Hematopoietic multipotent progenitor cell (in vitro differentiated cells): ENCODE measurements at places on chromosomes 6 and 20. TPM values are rescaled to one million over a fixed set of nuclear protein-coding genes. Genes with fewer than 3 reads are reported as not detected.

The C2 gene
- total RNA-seq, result 0.54 TPM

The PDSS2 gene
- total RNA-seq, result 10.2 TPM

The MMP24 gene
- under 0.01 TPM for total RNA-seq

The MACROD2 gene
- 0.81 TPM for total RNA-seq

The PIGU gene
- total RNA-seq, result 14.3 TPM

The NKAIN4 gene
- total RNA-seq, result not detected

The CD83 gene
- total RNA-seq, result 5.9 TPM

The EPB41L1 gene
- total RNA-seq, result 1.3 TPM

The ATP6V1G2 gene
- total RNA-seq, result 1.1 TPM

The ANKRD66 gene
- total RNA-seq, result not detected

The NHLRC1 gene
- 8.1 TPM for total RNA-seq

The ADGRF1 gene
- 0.27 TPM for total RNA-seq

The AGPAT4 gene
- total RNA-seq, result 28.5 TPM

The TUBB2B gene
- total RNA-seq, result 0.54 TPM

The FOXA2 gene
- total RNA-seq, result not detected

The SNAP91 gene
- total RNA-seq, result not detected

The HSPA1B gene
- 303 TPM for total RNA-seq

The CGA gene
- not detected for total RNA-seq

The LY6G6F gene
- 0.54 TPM for total RNA-seq

The DOK5 gene
- 0.54 TPM for total RNA-seq

The KLC4 gene
- 33.7 TPM for total RNA-seq

The CENPW gene
- 1.1 TPM for total RNA-seq

The PXMP4 gene
- total RNA-seq, result 6.7 TPM

The SLC22A1 gene
- under 0.01 TPM for total RNA-seq

The ETV7 gene
- total RNA-seq, result 0.27 TPM

The PEX3 gene
- 11.3 TPM for total RNA-seq

The C6orf15 gene
- total RNA-seq, result not detected

The TGM3 gene
- total RNA-seq, result not detected

The OR2B6 gene
- 0.81 TPM for total RNA-seq

The LST1 gene
- total RNA-seq, result 74.9 TPM

The OPN5 gene
- under 0.01 TPM for total RNA-seq

The SNAP25 gene
- total RNA-seq, result 0.27 TPM

The HTR1E gene
- total RNA-seq, result not detected

The BPI gene
- 0.27 TPM for total RNA-seq

The TMEM170B gene
- 1.6 TPM for total RNA-seq

The TMEM151B gene
- total RNA-seq, result under 0.01 TPM

The CRIP3 gene
- total RNA-seq, result 0.27 TPM

The SLC44A4 gene
- 0.81 TPM for total RNA-seq

The TAGAP gene
- 67.3 TPM for total RNA-seq

The C20orf144 gene
- 0.27 TPM for total RNA-seq

The RCAN2 gene
- total RNA-seq, result under 0.01 TPM

The GATA5 gene
- under 0.01 TPM for total RNA-seq

The MYLK2 gene
- total RNA-seq, result under 0.01 TPM

The AFDN gene
- 3.2 TPM for total RNA-seq

The HACE1 gene
- total RNA-seq, result 18.0 TPM

The OPRL1 gene
- total RNA-seq, result 10.5 TPM

The CST4 gene
- not detected for total RNA-seq

The TBPL1 gene
- 4.3 TPM for total RNA-seq

The CNKSR3 gene
- 2.4 TPM for total RNA-seq

The MUC22 gene
- total RNA-seq, result not detected

The HLA-G gene
- not detected for total RNA-seq

The MUCL3 gene
- total RNA-seq, result not detected

The PGC gene
- not detected for total RNA-seq
